ENCODE measurements at places on chromosomes 16 and 17.
A peak's percentile ranks its signal among the peaks of the same experiment; 100 is the strongest.

- DNase-seq = no peak
These were observed 4.2 kb downstream of the ATP2A3 start for GRCh38 chr17:3959921-3960601.

- no peak for DNase-seq
These were observed 29.7 kb downstream of the ARL4D start for GRCh38 chr17:43428524-43428923.

DNA sequence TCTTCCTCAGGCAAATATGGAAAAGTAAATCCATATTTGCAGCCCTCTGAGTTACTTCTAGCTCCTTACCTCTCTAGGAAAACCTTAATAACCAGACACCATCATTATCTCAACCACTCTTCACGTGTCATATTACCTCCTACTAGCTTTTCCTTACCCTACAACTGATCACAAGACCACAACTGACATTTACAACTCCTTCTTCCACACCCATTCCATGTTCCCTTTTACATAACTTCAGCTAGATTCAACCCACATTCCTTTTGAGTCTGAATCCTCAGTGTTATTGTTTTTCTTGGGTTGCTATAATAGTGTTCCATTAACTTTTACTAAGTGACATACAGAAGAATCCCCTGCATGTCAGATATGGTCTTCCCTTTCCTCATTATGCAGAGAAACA, 4.7 kb upstream of the OR1E2 start:
- DNase-seq = no peak

- no peak for DNase-seq
These were observed 1.1 kb upstream of the CRHR1 start for GRCh38 chr17:45782889-45783592.

- no peak for DNase-seq
These were observed at the start of gene UNKL for GRCh38 chr16:1414532-1415260. Gene UNKL (minus strand): TSS chr16:1414704. CDS start chr16:1414691, 13 bp downstream.

GRCh38 chr17:64085650-64086005, 44.3 kb downstream of the ERN1 start:
- no peak for DNase-seq

DNA sequence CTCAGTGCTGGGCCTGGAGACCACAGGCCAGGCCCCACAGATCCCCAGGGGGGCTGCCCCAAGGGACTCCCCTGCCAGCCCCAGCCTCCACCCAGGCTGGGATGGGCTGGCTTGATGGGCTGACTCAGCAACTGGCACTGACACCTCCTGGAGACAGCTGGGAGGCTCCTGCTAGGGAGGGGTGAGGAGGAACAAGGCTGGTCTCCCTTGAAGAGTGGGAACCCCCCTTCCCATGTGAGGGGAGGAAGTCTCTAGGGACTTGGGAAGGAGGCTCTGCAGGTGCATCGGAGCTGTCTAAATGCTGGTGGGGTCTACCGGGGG, 10.4 kb downstream of the NHERF1 start:
- no peak for DNase-seq

DNA sequence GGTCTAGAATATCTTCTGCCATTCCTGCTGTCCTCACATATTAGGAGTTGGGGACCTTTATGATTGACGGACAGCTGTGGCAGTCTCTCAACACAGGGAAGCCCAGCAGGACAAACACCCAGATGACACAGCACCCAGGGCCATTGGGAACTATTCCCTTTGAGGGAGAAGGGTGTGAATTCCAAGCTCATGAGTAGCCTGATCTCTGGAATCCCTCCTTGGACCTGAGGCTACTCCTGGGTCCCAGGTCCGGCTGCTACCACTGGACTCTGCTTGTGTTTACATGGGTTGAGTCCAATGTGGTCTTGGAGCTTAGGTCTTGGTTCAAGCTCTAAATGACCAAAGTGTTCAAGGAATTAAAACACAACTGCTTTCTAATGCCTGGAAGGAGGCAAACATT, 78.9 kb downstream of the SLC6A2 start:
- DNase-seq = no peak

DNA sequence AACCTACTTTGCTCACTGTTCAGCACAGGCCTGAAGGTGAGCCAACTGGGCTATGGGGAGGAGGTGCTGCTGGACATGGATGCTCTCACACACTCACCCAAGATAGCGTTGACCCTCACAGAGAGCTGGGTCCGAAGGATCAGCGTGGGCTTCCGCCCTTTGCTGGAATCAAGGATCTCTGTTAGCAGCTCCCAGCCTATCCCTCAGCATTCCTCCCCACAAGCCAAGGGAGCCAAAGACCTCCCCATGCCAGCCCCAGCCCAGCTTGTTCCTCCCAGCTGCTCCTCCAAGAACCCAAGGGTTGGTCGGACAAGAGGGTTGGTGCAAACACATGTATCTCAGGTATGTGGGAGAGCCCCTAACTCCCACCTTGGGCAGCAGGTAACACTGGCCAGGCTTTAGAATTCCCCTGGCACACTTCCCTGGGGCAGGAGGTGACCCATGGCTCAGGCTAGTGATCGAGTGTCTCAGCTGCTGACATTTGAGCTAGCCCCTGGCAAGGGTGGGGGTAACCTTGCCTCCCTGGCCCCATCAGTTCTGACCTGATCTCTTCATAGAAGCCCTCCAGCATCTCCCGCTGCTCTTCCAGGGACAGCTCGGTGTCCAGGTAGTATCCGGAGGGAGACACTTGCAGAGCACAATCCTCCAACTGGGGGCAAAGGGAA, 8.3 kb downstream of the FHOD1 start:
- no peak for DNase-seq

GRCh38 chr16:87358250-87358649, 25.3 kb downstream of the FBXO31 start:
- no peak for DNase-seq

DNA sequence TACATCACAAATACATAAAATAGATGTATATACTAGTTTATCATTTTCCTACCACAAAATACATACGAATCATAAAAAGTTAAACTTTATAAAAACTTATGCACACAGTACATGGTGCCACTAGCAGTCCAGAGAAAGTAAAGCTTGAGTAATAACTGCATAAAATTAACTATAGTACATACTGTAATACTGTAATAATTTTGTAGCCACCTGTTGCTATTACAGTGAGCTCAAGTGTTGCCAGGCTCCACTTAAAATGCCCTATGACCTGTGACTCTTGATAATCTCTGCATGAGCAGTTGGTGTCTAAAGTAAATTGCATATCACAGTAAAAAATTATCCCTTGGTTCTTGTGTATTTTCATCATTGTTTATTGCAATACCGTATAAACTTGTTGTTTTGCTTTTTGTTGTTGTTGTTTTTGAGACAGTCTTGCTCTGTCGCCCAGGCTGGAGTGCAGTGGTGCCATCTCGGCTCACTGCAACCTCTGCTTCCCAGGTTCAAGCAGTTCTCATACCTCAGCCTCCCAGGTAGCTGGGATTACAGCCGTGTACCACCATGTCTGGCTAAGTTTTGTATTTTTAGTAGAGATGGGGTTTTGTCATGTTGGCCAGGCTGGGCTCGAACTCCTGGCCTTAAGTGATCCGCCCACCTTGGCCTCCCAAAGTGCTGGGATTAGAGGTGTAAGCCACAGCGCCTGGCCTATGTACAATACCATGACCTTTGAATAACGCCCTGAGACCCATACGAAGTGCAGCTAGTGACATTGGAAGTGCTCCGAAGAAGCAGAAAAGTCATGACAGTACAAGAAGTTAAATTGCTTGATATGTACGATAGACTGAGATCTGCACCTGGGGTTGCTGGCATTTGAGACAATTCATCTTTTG, 6.6 kb downstream of the LUC7L3 start:
- DNase-seq = no peak

DNA sequence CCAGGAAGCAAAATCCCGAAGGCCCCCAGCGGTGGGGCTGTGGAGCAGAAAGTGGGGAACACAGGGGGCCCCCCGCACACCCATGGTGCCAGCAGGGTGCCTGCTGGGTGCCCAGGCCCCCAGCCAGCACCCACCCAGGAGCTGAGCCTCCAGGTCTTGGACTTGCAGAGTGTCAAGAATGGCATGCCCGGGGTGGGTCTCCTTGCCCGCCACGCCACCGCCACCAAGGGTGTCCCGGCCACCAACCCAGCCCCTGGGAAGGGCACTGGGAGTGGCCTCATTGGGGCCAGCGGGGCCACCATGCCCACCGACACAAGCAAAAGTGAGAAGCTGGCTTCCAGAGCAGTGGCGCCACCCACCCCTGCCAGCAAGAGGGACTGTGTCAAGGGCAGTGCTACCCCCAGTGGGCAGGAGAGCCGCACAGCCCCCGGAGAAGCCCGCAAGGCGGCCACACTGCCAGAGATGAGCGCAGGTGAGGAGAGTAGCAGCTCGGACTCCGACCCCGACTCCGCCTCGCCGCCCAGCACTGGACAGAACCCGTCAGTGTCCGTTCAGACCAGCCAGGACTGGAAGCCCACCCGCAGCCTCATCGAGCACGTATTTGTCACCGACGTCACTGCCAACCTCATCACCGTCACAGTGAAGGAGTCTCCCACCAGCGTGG, 6.5 kb downstream of the CBX2 start:
- no peak for DNase-seq

DNA sequence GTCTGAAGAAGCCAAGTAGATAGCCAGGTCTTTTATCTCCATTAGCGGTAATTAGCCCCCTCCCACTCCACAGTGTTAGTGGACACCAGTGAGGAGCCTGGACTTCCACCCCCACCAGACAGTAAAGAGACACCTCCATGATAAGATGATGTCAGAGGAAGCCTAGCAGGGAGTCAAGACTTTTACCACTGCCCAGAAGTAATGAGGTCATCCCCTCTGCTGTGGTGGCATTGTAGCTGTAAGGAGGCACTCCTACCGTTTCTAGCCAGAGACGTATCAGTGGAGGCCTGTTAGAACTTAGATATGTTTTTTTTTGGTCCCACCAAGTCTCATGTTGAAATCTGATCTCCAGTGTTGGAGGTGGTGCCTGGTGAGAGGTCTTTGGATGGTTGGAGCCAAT, 38.1 kb downstream of the PIK3R5 start:
- DNase-seq = no peak

GRCh38 chr17:82097184-82097918, 685 bp downstream of the FASN start:
- peak; percentile 7 for DNase-seq

DNA sequence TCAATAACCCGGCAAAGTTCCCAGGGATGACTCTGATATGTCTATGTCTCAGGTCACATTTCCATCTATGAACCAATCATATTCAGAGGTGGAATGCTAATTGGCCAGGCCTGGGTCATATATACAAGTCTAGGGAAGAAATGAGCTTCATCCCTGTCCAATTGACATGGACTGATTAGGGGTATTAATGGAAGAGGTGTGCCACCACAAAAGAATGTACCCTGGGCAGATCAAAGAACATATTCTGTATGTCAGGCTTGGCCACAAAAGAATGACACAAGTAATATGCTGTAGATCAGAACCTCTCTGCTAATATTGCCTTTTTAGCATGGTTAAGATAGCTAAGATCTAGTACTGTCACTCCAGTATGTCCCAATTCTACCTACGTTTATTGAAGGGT, 6.7 kb downstream of the SLC35G3 start:
- no peak for DNase-seq

- no peak for DNase-seq
These were observed 126.4 kb downstream of the USP22 start for GRCh38 chr17:20916383-20916782.

- peak; percentile 79 for DNase-seq
These were observed 5.4 kb upstream of the ZNF213 start for GRCh38 chr16:3129137-3130131.

DNA sequence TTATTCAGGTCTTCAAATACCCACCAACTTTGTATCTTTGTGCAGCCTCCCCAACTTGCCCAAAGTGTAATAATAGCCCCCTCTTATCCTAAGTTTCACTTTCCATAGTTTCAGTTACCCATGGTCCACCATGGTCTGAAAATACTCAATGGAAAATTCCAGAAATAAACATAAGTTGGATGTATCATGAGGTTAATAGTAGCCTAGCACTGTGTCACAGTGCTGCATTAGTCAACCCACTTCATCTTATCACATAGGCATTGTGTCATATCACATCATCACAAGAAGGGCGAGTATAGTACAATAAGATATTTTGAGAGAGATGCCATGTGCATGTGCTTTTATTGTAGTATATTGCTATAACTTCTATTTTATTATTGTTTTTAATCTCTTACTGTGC, 21.9 kb downstream of the OMG start:
- DNase-seq = no peak

DNA sequence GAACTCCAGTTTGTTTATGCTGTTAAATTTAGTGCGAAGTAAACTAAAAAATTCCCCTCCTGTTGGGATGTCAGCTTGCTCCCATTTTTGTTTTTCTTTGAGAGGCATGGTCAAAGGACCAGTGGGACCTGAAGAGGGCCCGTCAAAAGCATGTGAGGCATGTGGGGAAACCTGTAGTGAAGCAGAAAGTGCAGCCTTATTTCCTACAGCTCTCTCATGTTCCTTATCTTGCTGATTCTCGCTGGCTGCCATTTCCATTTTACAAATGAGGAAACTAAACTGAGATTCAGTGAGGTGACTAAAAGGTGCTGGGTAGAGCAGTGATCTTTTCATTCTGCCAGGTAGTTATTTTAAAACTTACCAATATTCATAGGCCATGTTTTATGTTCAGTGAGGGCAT, 27.1 kb downstream of the EPN2 start:
- no peak for DNase-seq

DNA sequence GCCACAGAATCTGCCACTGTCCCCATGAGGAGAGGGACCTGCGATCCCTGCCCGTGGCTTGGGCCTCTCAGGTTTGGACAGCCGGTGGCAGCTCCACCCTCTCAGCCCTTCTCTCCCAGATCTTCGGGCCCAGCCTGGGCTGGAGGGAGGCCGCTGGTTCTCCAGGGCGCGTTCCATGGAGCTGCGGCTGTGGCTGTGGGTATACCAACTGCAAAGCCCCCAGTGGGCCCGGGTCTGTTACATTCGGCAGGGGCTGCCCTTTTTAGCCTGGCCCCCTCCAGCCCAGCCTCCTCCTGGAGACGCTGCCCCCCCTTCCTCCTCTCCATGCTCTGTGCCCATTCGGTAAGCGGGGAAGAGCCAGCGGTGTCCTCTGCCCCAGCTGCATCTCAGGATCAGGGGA, 64.7 kb upstream of the ZNF469 start:
- no peak for DNase-seq

DNA sequence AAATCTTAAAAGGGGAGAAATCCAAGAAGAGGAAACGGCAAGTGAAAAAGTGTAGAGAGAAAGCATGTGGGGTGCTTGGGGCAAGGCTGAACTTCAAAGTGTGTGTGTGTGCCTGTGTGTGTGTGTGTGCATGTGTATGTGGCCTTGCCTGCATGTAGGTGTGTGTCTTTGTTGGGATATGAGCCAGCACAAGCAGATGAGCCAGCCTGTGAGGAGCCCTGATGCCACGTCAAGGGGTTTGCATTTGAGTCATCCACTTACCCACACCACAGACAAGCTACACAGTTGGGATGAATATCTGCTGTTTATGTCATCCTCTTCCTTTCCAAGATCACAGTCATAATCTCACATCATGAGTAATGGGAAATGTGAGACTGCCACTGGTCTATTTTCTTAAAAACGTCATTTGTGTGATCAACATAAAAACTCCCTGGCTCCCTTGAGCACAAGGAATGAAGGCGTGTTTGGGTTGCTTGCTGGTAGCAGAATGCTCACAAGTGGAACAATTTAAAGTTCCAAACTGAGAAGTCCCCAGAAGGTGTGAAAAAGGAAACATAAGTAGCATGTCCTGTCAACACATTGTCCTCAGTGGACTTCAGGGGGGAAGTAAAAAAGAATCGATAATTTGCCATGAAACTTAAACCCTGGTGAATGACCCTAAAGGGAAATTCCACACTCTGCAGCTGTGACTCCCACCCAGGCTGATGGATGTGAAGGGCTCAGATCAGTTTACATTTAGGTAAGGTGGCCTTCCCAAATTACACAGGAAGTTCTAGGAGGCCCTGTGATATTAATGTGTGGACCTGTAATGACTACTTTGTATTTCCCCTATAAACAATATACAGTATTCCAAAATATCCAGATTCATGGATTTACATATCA, 14.7 kb downstream of the KCTD19 start:
- DNase-seq = peak; percentile 99

All from kidney glomerular epithelial cell (primary cell).